ENCODE measurements at places on chromosomes 3 and 15.

DNA sequence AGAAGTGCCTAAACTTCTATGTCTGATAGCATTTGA lies at the start of gene TP63:
TP63 (plus strand) TSS at position 17 of the 36 bp plus-strand sequence. CDS start 127 bp downstream, outside the sequence.
- no peak for DNase-seq

DNA sequence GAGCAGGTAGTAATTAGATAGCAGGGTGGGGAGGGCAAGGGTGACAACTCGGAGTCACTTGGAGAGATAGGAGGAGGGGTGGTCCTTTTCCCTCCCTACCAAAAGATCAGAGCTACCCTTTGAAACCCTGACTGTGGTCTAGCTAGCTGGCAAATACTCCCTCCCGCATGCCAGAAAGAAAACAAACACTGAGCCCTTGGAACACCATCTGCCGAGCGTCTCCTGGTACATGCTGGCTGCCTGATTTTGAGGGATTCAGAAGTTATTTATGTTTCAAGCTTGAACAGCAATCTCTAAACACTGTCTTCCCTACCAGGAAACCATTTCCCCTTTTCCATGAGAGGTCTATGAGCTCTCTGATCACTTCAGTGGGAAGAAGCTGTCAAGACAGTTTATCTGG lies 291.6 kb upstream of the CFAP20DC start:
- no peak for DNase-seq

- DNase-seq: no peak
Observed at GRCh38 chr3:81910244-81910852, 148.9 kb upstream of the GBE1 start.

DNA sequence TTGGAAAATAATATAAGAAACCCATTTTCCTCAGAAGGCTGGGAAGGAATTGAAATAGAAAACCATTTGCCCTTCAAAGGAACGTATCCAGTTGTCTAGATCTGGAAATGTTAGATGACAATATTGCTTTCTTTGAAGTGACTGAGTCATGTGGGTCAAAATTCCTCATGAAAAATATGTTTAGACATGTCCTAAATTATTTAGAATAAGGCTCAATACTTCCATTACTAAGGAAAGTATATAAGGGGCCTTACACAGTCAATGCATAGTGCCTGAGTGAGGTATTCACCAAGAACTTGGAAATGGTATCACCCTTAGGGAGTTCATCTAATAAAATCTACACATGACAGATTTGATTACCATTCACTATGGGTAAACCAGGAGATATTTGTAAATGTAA lies 619.8 kb upstream of the KCNMB2 start:
- DNase-seq: no peak

GRCh38 chr15:26453914-26454313 lies 319.0 kb downstream of the GABRB3 start:
- DNase-seq: no peak

DNA sequence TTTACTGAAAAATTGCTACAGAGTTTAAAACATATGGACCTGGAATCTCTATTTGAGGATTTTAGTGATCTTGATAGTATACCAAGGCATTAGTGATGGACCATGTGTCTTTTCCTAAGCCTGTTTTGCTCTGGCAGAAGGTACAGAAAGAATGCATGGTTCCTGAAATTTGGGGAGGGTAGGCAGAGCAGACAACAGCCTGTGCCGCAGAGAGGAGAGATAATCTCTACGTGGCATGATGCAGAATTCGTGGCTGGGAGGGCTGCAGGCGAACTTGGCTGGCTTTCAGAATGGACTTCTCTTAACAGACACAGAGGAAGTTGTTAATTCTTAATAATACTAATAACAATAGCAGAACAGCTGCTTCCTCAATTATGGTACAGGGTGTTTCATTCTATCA lies 137.5 kb upstream of the FOXB1 start:
- DNase-seq: no peak

- no peak for DNase-seq
Observed at GRCh38 chr3:169822983-169823382, 10.3 kb upstream of the LRRC34 start.

- no peak for DNase-seq
Observed at GRCh38 chr15:62649793-62650420, 392.6 kb upstream of the TPM1 start.
